Right cardiac atrium (tissue), 5 donors: ENCODE measurements at places on chromosomes 5 and 9.

- no peak for DNase-seq
These were observed 174.1 kb downstream of the PRELID2 start for GRCh38 chr5:145660897-145661640.

- no peak for DNase-seq
These were observed 105.2 kb downstream of the GNAQ start for GRCh38 chr9:77926371-77926878.

DNA sequence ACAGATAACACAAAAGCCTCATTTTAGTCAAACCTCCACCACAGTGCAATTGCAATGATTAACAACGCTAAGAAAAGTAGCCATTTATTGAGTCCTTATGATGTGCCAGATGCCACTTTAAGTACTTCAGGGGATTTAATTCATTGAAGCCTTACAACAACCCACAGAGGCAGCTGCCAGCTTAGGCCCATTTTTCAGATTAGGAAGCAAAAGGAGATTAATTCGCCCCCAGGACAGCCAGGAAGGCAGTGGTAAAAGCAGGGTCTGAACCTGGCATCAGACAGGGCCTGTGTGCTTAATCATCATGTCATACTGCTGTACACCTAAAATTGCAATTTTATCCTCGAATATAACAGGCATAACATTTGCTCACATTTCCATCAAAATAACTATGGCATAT is 23.9 kb downstream of the MED27 start:
- no peak for DNase-seq

DNA sequence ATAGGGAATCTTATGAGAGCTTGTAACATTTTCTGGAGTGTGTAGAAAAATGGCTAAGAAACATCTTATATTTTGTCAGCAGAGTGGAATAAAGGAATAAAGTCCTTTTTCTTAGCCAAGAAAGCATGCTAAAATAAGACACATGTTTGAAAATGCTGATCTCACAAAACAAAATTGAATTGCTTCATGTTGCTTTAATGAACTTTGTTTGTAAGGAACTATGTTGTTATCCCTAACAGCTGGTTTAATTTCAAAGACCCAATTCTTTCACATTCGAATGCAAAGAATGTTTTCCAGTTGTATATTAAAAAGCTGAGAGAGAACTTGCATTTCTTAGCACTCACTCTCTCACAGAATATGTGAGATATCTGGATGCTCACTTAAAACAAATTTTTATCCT is 107.6 kb downstream of the MUSK start:
- no peak for DNase-seq

GRCh38 chr5:125575891-125576505 is 829.6 kb upstream of the ZNF608 start:
- DNase-seq: no peak

DNA sequence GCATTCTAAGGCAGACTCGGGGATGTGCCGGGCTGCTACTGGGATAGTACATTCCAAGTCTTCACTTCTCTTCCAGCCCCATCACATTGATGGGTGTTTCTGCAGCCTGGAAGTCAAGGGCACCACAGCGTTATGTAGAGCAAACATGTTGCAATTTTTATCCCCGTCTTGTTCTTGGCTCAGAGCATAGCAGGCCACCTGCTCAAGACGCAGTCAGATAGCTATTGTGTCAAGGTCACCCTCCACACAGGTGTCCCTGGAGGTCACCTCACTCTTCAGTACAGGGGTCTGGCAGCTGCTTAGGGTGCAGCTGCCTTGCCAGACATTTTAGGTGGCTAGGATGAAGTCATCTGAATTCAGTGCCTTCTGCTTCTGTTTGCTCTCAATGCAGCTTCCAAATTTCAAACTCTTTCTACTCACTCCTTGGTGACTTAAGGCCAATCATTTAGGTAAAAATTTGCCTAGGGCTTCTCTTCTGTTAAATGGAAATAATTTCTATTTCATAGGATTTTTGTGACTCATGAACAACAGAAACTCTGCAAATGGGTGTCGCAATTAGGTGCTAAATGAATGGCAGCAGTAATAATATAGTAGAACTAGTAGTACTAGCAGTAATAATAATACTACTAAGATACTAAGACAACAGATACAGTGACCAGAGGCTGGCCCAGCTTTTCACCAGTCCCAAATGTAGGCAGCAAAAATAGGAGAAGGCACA is 24.3 kb downstream of the KCNV2 start:
- DNase-seq: no peak

GRCh38 chr5:91007251-91007650 is 375.9 kb downstream of the ARRDC3 start:
- DNase-seq: no peak

GRCh38 chr5:119212676-119213075 is 141.8 kb downstream of the DMXL1 start:
- no peak for DNase-seq

- DNase-seq: peak; percentile 42
These were observed 33.5 kb upstream of the EBF1 start for GRCh38 chr5:159133041-159133741.

- no peak for DNase-seq
These were observed 277.2 kb upstream of the CDH9 start for GRCh38 chr5:27315363-27316270.

- no peak for DNase-seq
These were observed 21.0 kb upstream of the HAND1 start for GRCh38 chr5:154498994-154499393.

- no peak for DNase-seq
These were observed 219.8 kb downstream of the FBXL7 start for GRCh38 chr5:15719784-15720183.
